ENCODE measurements at places on chromosomes 13 and 19.

- no peak for DNase-seq
These were observed 515 bp upstream of the ATXN8OS start for GRCh38 chr13:70107125-70107497.

GRCh38 chr13:34128661-34129060 is 310.7 kb downstream of the RFC3 start:
- DNase-seq = no peak

DNA sequence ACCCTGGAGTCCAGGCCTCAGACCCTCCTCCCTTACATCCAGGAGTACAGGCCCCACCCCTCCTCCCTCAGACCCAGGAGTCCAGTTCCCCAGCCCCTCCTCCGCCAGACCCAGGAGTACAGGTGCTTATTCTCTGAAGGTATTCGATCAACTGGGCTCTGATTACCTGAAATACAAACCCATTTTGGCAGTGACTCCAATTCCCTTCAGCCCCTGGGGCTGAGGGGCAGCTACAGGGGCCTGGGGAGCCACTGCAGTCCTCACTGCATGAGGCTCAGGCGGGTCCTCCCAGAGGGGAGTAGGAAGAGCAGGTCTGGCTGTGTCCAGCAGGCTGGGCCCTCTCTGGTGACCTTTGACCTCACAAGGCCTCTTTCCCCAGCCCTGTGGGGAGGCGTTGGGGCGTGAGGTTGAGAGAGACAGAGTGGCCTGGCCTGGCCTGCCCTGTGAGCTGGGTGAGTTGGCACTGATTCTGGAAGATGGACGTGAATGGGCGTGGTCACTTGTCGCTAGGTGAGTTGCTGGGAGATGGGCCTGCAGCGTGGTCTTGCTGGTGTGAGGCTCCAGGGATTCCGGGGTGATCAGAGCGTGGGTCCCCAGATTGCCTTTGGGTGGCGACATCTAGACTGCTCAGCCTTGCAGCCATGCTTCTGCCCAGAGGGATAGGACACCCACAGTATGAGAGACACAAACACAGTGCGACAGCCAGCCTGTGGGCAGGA is 3.1 kb downstream of the BCAT2 start:
- DNase-seq = no peak

DNA sequence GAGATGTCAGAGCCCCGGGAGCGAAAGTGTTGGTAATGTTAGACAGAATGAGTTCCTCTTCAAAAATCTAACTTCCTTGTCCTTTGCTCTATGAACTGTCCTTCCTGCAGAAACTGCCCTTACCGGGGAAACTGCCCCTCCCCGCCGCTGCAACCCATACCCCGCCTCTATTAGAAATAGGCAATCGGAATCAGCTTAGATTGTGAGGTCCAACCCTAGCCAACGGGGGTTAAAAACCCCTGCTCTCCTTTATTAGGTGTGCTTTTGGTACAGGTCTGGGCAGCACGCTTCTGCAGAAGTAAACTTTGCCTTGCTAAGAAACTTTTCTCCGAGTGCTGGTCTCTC is 11.5 kb upstream of the CAPNS1 start:
- no peak for DNase-seq

DNA sequence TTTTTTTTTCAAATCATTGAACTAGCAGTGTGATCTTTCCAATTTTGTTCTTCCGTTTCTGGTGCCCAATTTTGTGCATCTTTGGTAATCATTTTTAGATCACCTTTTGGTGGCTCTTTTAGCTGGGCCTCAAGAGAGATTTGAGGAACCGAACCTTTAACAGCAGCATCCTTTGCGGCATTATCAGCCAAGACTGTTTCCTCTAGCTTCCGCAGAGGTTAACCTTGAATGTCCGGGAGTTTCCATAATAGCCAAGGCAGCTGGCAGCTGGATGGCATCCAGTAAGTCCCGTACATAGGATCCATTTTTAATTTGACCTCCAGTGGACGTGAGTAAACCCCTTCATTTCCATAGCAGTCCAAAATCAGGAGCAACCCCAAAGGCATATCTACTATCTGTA is 9.6 kb downstream of the IRGC start:
- no peak for DNase-seq

DNA sequence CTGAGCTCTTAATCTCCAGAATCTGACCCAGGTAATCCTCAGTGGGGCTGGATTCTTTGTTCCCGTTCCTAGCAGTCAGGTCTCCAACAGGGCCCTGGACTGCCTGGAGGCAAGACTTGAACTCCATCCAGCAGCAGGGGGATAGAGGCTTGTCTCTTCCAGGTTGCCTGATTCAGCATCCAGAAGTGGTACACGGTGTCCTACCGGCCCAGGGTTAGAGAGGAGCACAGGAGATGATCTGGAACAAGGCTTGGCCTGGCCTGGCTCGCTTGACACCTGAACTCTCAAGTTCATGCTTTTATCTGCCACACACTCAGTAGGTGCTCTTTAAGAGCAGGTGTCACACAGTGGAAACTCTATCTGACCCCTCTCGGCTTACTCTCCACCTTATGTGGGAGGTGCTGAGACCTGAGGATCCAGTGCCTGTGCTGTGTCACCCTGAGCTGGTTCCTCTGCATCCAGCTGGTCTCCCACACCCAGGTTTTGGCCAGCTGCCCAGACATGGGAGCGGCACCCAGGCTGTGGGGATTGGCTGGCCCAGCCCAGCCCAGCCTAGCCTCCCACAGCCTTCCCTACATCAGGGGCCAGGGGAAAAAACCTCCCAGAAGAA is at the start of gene CYP4F3:
CYP4F3 (plus strand) TSS at position 604 of the 610 bp plus-strand sequence. CDS start 519 bp downstream, outside the sequence.
- DNase-seq = no peak

DNA sequence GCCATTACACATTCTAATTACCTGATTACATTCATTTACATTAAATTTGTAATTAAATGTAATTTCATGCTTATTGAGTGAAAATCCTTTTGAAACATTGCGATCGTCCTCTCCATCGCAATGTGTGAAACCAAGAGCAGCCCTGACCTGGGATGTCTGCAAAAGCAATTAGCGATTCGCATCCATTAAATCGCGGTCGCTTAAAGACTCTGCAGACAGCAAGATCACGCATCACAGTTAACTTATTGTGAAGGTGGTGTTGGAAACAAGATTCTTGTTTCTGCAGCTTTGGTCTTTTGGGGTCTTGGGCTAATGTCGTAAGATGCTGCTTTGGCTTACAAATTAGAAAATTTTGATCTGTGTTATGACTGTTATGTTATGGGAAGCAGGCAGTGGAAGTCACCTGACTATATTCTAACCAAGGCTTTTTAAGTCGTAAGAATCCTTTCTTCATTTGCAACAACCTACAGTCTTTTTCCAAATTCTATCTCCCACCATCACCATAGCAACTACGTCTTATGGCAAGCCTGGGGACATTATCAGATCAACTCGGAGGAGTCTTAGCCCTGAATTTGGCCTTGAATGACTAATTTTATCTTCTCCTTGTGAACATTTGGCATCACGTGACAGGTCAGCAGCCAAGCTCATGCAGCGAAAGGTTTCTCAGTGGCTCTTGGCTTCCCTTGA is 142.8 kb upstream of the SOX1 start:
- DNase-seq = no peak
